ENCODE measurements at places on chromosomes 4 and X.

DNA sequence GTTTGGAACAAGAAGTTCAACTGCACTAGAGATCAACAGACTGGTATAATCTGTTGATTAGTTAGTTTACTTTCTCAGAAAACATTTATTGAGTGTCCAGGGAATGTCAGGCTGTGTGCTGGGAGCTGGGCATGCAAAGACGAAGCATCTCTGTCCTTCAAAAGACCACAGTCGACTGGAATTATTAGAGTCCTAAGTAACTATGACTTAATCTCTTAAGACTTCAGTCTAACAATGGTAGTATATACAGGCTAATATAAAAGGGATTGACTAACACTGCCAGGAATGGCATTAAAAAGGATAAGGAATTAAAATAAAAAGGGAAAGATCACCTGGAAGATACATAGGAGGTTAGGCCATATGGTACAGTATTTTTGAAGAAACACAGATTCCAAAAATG lies 128.7 kb downstream of the WDFY3 start:
- no peak for DNase-seq

GRCh38 chr4:176209535-176209934 lies 14.2 kb upstream of the SPATA4 start:
- no peak for DNase-seq

GRCh38 chrX:129813662-129814368 lies 29.9 kb downstream of the ZDHHC9 start:
- no peak for DNase-seq

- DNase-seq = no peak
Observed at GRCh38 chrX:17773221-17773876, 36.1 kb downstream of the SCML1 start.

GRCh38 chr4:44761306-44761705 lies 35.0 kb upstream of the GNPDA2 start:
- peak; percentile 46 for DNase-seq

DNA sequence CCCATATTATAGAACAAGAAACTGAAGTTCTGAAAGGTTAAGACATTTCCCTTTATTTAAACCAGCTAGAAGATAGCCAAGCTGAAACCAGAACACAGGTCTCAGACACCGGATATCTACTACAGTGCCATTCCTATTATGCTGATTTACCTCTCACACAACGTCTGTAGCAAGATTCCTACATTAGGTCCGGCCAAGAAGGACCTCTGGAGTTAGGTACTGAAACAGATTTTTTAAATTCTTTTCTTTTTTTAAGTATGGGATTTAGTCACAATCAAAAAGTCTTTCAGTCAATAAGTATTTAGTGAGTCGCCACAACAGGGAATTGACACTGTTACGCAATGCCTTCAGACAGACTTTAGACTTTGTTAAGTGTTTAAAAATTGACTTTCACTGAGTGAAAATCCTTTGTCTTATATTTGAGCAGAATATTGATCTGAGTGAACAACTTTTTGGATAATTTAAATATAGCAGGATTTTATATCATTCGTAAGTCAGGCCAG lies 26.5 kb upstream of the SPANXN4 start:
- no peak for DNase-seq

GRCh38 chrX:74514384-74514783 lies 93.1 kb downstream of the SLC16A2 start:
- DNase-seq = no peak

GRCh38 chr4:42632653-42633382 lies 24.1 kb downstream of the ATP8A1 start:
- no peak for DNase-seq

DNA sequence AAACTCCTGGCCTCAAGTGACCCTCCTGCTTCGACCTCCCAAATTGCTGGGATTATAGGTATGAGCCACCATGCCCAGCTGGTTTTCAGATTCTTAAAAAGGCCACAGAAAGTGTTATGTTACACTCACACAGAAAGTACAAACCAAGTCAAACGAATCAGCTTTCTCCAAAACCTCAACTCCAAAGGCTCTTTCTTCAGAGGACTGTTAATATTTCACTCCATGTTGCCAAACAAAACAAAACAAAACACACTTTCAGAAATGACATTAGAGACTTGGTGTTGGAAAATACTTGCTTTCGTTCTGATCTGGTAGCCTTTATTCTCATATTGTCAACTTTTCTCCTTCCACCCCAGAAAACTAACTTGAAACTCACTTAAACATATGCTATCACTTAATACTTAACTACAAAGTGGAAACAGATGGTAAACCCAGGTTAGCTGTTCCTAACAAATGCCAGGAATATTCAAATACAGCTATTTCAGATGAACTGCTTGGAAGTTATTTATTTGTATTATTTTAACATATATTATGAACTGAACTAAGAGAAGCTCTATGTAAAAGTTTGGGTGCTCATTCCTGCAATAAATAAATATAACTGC lies 34.7 kb downstream of the RLIM start:
- DNase-seq = peak; percentile 11

Data from hindlimb muscle (tissue), 1 donor.